Progenitor cell of endocrine pancreas (in vitro differentiated cells): ENCODE measurements at places on chromosomes 13 and 19.

- DNase-seq = no peak
These were observed 115.9 kb upstream of the PCDH20 start for GRCh38 chr13:61531383-61532065.

- DNase-seq = no peak
These were observed 2.1 kb upstream of the GNA15 start for GRCh38 chr19:3133793-3134116.

DNA sequence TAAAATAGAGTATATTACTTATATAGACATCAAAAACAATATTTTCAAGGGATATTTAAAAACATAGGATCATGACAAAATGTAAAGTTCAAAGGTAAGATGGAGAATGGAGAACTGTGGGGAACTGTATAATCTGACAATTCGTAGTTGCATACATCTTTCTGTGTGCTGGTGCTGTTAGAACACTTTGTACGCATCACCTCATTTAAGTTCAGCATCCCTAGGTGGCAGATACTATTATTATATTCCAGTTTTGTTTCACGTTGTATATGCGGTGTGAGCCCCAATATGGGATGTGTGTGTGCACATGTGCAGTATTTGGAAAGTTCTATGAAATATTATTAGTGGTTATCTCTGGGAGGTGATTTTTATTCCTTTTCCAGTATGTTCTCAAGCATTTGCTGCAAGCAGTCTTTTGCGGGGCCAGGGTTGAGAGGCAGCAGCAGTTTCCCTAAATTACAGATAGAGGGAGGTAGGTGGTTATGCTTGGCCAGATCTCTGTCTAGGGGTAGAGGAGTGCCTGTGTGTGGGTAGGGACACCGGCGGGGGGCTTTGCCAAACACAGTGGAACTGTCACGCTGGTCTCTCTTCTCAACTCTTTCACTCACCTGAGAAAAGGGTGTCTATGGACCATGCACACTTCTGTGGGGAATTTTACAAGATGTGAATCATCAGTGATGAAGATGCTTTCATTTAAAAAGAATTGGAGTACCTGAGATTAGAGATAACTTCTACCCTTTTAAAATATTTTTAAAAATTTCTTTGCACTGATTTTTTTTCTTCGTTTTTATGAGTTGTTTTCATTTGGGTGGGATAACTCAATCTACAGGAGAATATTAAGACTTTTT is 55.6 kb upstream of the ALOX5AP start:
- DNase-seq = no peak

DNA sequence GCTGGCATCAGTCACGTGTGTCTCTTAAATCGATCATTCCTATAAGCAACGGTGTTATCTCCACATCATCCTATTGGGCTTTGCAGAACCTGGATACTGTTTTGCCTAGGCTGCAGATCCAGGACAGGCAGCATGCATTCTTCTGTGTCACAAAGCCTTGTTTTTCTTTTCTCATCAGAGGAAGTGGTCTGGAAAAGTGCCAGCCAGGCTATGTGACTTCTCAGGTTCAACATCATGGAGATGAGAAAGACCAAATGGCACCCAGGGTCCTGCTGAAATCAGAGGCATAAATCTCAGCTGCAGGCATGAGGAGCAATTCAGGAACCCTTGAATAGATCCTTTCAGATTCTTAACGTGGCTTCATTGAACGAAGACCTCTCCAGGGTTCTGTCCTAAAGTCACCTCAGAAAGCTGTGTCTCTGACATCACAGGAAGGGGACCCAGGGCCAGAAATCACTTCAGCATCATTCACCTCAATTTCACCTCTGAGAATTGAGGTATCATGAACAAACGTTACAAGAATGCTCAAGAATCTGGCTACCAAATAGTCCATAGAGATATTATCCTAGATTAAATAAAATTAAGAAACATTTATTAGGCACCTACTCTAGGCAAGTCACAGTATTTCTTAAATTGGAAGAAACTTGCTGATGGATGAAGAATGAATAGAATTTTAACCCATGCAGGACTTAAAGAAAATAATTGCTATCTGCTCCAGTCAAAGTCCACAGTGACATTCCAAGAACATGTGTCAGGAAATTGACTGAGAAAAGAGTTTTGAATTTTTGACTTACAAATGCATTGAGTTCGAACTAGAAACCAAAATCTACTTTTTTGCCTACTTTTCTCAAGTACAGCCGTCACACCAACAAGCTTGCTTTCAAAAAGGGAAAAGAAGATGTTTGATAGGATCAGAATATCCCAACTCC is 124.1 kb downstream of the COG6 start:
- no peak for DNase-seq

GRCh38 chr19:42295831-42296525 is 6.0 kb upstream of the PRR19 start:
- peak; percentile 93 for DNase-seq

DNA sequence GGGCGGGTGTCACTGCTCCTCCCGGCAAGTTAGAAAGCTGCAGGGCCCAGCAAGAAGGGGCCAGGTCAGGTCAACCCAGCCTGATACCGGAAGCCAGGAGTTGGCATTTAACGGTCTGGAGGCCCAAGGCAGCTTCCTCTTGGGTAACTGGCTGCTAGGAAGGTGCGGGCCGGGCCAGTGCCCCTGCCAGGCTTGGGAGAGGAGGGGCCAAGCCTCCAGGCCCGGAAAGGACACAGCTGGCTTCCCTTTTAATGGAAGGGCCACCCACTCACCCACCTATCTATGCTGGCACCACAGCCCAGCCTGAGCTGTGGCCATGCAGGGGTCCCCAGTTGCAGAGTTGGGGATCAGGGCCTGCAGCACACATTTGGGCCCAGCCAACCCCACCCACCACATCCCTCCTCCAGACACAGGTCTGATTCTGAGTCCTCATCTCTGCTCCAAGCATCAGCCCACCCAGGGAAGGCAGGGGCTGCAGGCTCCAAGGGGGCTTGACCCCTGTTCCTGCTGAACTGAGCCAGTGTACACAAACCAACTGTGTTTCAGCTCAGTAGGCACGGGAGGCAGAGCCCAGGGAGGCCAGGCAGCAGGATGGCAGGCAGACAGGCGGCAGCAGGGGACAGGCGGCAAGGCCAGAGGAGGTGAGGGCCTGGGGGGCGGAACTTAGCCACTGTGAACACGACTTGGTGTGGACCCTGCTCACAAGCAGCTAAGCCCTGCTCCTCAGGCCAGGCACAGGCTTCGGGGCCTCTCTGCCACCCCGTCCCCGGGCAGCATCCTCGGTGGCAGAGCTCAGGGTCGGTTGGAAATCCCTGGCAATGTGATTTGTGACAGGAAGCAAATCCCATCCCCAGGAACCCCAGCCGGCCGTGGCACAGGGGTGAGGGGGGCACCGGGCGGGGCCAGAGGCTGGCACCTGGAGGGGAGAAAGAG is 40.8 kb downstream of the ZSWIM4 start:
- DNase-seq = no peak

DNA sequence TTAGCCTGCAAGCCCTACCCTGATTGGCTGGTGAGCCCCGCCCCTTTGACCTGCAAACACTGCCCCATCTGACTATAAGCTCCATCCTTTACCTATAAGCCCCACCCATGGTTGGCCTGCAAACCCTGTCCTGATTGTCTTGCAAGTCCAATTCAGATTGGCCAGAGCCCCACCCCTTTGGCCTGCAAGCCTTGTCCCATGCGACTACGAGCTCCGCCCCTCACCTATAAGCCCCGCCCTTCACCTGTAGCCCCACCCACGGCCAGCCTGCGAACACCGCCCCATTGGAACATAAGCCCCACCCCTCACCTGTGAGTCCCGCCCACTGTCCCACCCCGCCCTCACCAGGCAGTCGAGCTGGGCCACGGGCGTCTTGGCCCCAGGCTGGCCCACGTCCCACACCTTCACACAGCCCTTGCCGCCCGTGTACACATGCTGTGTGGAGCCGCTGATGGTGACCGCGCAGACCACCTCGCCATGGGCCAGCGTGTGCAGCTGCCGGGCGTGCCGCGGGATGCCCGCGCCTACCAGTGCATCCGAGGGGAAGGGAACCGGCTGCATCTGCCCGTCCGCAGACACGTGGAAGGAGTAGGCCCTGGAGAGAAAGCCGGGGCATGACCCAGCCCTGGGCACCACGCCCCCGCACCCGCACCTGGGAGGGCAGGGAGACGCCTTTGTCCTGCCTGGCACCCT is 22.9 kb downstream of the TLE2 start:
- no peak for DNase-seq

GRCh38 chr13:72963762-72964161 is 95.0 kb upstream of the KLF5 start:
- no peak for DNase-seq

DNA sequence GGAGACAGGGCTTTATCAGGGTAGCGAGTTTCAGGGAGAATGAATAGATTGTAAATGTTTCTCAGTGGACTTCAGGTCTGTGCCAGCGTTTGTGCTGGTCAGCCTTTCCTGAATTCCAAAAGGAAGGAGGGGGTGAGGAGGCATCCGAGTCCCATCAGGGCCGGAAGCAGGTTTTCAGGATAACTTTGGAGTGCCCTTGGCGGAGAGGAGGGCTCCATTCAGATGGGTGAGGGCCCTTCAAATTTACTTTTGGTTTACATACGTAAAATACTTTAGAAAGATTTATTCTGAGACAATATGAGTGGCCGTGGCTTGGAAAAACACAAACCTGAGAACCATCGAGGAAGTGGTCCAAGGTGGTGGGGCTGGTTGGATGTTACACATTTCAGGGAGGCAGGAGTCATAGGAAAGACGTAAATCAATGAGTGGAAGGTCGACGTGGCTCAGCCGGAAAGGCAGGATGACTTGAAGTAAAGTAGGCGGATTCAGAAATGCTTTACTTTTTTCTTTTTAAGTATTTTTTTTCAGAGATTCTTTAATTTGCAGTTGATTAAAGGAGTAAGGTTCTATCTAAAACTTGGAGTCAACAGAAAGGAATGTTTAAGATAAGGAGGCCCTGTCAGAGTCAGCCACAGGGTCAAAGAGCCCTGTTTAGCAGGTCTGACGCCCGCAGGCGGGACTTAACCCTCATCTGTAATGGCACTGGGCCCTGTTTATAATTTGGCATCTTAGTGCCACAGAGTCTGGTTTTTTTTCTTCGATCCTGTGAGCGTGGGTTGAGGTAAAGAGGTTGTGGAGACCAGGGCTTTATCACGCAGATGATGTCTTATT is 32.8 kb downstream of the ATP11A start:
- DNase-seq = no peak

DNA sequence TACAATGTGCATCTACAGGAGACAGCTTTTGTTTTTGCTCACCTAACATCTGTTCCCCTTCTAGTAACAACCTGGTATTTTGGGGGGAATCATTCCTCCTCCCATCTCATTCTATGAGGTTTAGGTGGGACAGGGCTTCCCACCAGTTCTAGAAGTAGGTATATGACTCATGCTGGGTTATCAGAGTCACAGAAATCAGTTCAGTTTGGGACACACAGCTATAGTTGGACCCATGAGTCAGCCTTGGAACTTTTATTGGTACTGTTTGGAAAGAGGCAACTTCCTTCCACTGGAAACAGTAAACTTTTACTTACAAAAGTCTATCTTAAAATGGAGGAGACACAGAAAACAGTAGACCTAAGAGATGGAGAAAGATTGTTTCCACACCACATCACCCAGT is 185.5 kb downstream of the DNAJC3 start:
- DNase-seq = no peak

DNA sequence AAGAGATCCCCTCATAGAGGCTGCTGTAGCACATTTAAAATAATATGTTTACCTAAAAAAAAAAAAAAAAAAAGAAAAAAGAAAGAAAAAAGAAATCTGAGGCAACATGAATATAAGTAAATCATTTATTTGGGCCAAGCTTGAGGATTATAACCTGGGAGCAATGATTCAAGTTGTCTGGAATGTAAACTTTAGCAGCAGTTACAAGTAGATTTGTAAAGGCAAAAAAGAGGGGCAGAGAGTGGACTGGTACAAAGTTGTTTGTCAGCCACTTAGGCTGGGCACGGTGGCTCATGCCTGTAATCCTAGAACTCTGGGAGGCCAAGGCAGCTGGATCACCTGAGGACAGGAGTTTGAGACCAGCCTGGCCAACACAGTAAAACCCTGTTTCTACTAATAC is 11.3 kb downstream of the ZNF43 start:
- DNase-seq = no peak

DNA sequence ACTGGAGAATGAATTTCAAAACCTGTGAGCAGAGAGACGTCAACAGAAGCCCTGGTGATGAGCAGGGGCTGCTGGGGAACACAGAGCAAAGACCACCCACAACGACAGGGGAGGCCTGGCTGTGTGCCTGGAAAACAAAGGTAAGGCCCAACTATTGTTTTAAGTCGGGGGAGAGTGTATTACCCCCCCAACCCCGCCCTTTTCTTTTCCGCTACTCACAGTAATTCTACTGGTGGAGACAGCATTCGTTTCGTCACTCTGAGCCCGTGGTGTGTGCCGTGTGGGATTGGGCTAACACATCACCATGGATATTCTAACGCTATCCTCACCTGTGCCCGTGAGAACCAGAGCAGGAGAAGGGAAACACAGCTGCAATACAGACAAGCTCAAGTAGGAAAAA is 18.6 kb upstream of the ADPRHL1 start:
- no peak for DNase-seq

DNA sequence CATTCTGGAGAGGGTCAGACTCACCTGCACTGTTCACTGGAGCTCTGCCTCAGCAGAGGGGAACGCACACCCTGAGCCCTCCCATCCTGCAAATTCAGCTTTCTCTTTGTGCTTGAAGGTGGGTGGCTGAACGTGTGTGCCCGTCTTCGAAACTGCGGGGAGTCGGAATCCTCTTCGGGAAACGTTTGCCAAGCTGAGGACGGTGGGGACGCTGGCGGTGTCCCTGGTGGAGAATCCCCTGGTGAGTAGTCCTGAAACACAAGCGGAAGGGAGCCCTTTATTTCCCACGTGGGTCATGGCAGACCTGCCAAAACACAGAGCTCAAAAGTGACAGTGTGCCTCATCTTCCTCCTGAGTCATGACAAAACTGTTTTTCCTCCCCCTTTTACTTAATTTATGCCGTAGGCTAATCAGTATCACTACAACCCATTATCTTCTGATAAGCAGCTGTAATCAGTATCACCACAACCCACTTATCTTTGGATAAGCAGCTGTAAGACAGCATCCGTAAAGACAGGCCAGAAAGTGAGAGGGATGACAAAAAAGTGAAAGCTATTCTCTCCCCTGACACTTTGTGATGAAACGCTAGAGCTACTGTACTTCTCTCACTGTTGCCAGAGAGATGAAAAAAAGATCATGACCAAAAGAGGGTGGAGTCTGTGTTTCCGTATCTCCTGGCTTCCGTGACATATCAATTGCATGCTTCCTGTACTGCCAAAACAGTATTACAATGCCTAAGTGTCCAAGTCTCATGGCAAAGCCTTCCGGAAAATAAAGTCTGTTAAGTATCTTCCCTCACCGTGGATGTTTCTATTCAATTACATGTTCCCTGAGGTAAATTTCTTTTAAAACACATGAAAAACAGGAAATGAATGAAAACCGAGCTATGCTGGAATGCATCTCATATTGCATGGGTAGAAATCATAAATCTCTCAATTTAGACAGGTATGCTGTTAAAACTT is 155.5 kb downstream of the TBC1D4 start:
- no peak for DNase-seq
